ENCODE measurements at places on chromosomes 2 and 18. TPM values are rescaled to one million over a fixed set of nuclear protein-coding genes. Genes with fewer than 3 reads are reported as not detected.

The AP1S3 gene
- total RNA-seq: 23.2 TPM

GRCh38 chr2:233363744-233364235, 9.5 kb downstream of the DGKD start:
- DNase-seq: no peak
- no peaks in the 10 kb centered on the region for H3K27me3 ChIP-seq
- peaks cover 12% of the 10 kb centered on the region for H3K4me1 ChIP-seq
- H3K4me3 ChIP-seq: no peak overlapping the region
- no peak overlapping the region for H3K27ac ChIP-seq
- peaks cover 15% of the 10 kb centered on the region for H3K36me3 ChIP-seq

- no peak overlapping the region for H3K4me3 ChIP-seq
- no peak for DNase-seq
- peaks cover 6% of the 10 kb centered on the region for H3K36me3 ChIP-seq
- H3K4me1 ChIP-seq: peaks cover 14% of the 10 kb centered on the region
Observed at GRCh38 chr18:59021500-59021899, 118.2 kb upstream of the SEC11C start.

- no peaks in the 10 kb centered on the region for H3K36me3 ChIP-seq
- H3K27ac ChIP-seq: no peak overlapping the region
Observed at GRCh38 chr2:20868377-20868776, 45.5 kb upstream of the LDAH start.

GRCh38 chr2:65960953-65961352, 474.0 kb upstream of the MEIS1 start:
- H3K27ac ChIP-seq: no peak overlapping the region
- no peak for DNase-seq
- no peaks in the 10 kb centered on the region for H3K4me1 ChIP-seq
- H3K36me3 ChIP-seq: no peaks in the 10 kb centered on the region
- H3K27me3 ChIP-seq: no peaks in the 10 kb centered on the region

Data from mesothelial cell of epicardium (in vitro differentiated cells).